ENCODE measurements at places on chromosomes 3 and 15.

DNA sequence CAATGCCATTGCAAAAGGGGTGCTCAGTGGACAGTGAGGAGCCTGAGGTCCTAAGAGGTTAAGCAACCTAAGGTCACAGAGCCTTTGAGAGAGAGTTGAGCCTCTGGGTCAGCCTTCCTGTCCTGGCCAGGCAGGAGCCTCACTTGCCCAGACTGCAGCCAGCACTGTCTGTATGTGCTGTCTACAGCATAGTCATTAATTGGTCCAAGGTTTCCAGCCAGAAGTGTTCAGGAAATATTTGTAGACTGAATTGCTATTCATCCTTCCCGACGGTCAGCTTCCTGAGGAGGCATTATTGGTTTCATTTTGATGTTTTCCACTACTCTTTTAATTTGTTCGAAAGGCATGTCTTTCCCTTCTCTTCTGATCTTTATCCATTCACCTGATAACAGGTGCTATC is 8.1 kb downstream of the SEC13 start:
- DNase-seq: no peak

- no peak for DNase-seq
These were observed 3.9 kb downstream of the HSPBAP1 start for GRCh38 chr3:122789585-122790273.

- peak; percentile 46 for DNase-seq
These were observed 490.7 kb downstream of the RBMS3 start for GRCh38 chr3:29771602-29772001.

DNA sequence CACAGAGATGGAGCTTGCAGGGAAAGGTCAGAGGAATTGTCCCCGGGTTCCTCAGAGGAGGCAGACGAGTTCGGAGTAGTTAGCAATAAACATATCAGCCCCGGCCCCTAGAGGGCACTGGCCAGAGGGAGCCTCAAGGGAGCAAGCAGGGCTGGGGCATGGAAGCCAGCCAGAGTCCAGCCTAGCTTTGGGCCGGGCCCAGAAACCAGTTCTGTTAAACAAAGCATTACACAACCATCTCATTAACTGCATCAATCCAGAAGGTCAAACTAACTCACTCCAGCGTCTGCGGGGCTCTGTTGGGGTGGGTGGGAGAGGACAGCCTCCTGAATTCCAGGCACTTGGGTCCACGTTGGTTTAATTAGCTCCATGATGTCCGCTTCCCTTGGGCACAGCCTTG is 41.0 kb upstream of the IREB2 start:
- DNase-seq: peak; percentile 6

DNA sequence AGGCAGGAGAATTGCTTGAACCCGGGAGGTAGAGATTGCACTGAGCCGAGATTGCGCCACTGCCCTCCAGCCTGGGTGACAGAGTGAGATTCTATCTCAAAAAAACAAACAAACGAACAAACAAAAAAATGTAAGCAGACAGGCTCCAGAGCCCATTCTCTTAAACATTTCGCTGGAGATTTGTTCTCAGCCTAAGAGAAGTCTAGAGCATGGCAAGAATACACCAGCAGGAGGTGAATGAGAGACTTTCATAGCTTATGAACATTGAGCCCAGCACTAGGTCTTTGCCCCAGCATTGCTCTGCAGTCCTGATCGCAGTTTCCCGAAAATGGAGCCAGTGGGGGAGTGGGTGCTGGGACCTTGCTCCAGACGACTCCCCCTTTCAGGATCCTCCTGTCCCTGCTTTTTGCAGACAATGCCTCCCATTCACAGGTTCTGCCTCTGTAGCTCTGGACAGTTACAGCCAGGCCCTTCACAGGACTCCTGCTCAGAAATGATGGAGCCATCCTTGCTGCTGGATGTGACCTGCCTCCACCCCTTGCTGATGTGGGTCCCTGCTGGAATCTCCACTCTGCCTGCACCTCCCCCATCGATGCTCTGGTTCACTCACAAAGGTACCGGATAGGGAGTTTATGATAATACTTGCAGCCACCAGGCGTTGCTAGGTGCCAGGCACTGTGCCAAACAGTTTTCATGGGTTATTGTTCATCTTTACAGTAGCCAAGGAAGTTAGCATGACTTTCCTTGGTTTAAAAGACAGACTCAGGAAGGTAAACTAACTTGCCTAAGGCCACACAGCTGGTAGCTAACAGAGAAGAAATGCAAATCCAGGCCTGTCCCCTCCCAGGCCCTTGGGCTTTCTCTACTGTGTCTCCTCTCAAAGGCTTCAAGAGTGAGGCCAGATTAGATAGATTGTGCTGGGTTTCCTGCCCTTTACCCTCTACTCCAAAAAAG is 329.7 kb upstream of the TLE3 start:
- DNase-seq: no peak

DNA sequence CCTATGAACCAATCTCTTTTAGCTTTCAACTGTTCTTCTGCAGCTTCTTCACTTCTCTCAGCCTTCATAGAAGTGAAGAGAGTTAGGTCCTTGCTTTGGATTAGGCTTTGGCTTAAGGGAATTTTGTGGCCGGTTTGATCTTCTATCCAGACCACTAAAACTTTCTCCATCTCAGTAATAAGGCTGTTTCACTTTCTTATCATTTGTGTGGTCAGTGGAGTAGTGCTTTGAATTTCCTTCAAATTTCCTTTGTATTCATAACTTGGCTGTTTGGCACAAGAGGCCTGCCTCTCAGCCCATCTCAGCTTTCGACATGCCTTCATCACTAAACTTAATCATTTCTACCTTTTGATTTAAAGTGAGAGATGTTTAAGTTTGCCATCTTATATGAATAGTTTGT is 21.7 kb downstream of the DZIP1L start:
- no peak for DNase-seq

DNA sequence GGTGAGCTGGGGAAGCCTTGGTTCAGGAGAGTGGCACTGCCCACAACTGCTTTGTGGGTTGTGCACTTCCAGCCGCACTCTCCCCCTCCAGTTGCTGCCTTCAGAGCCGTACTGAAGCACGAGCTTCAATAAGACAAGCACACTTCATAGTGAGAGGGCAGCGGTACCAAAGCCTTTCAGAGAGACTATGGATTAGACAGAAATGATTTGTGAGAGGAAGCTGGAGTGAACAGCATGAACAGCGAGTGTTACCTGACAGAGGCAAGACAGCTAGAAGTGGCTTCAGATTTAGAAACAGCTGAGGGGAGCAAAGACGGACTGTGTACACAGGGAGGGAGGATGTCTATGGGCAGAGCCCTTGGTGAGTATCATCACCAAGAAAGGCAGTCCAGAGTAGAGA is 31.1 kb downstream of the HCLS1 start:
- no peak for DNase-seq

GRCh38 chr3:172461530-172462138 is 13.4 kb upstream of the GHSR start:
- peak; percentile 52 for DNase-seq

GRCh38 chr3:28335246-28335645 is 13.3 kb upstream of the ZCWPW2 start:
- DNase-seq: no peak

DNA sequence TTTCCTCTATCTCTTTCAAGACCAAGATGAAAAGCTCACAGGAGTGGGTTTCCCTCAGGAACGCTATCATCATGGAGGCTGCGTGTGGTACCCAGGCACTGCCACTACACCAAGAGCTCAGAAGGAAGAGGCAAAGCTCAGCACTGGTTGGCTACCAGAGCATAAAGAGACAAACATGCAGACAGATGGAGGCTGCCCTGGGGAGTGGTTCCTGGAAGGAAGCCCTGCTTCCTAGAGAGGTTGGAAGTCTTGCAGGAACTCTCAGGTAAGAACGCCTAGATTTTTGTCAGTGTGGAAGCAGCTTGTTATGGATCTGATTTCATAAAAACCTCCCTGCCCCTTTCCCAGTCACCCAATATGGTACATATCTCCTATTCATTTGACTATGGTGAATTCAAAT is 49.9 kb upstream of the ADCY5 start:
- no peak for DNase-seq

DNA sequence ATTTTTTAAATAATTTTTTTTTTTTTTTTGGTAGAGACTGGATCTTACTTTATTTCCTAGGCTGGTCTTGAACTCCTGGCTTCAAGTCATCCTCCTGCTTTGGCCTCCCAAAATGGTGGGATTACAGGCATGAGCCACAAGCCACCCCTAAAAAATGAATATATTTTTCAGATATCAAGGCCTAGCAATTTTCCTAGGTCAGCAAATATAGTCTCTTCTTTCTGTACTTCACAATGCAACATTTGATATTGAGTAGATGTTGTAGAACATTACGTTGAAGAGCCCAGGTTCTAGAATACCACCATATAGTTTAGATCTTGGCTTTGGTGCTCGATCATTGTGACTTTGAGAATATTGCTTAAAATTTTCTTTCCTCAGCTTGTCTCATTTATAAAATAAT is 437.9 kb downstream of the CNTN4 start:
- DNase-seq: no peak

DNA sequence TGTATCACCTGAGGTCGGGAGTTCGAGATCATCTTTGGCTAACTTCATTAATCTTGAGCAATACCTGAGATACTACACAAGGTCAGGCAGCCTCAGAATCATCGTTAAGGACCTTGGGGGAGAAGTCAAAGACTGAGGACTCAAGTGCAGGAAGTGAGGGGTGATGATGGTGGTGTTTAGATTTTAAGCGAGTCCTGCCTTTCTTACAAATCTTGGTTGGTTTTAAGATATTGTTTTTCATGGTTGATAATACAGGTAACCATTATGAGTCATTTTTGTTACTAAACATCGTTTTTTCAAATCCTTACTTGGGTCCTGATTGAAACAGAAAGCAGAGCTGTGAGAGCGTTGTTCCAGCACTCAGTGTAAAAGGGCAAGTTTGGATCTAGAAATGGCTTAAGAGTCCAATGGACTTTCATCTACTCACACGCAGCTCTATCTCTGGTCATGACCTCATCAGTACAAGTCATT is 4.1 kb downstream of the RASGRP1 start:
- DNase-seq: no peak

DNA sequence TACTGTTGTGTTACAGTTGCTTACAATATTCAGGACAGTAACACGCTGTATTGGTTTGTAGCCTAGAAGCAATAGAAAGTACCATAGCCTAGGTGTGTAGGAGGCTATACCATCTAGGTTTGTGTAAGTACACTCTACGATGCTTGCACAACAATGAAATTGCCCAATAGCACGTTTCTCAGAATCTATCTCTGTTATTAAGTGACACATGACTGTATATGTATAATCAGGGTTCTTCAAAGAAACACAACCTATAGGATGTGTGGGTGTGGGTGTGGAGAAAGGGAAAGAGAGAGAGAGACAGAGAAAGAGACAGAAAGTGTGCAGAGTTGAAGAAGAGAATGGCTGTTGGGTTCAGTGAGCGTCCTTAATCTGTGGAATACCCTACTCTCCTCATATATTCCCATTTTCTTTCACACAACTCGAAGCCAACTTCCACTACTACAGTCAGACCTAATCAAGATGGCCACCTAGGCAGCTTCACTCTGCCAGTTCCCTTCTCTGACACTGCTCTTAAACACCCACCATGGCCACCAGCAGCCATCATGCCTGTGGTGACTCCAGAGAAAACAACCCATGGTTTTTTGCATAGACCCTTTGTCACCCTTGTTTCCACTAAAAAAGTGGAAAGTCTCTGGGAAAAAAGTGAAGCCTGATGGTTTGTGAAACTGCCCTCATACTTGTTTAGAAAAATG is 5.8 kb upstream of the PPP4R2 start:
- peak; percentile 26 for DNase-seq

GRCh38 chr15:101324524-101325177 is 29.6 kb upstream of the SNRPA1 start:
- DNase-seq: no peak

DNA sequence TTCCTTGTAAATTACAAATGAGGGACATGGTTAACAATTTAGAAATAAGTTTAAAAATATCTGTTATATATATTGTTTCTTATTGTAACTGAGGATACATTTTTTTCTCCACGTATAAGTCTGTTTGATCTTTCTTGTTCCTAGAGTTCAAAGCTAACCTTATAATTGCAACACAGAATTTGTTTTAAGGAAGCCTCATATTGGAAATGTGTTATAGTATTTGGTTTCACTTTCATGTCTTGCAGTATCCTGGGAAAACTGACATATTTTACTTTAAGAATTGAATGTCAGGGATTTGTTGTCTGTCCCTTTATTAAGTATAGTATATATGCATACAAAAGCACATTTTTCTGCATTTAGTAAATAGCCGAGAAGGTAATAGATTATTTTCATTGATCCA is 23.5 kb upstream of the NIT2 start:
- DNase-seq: peak; percentile 44

DNA sequence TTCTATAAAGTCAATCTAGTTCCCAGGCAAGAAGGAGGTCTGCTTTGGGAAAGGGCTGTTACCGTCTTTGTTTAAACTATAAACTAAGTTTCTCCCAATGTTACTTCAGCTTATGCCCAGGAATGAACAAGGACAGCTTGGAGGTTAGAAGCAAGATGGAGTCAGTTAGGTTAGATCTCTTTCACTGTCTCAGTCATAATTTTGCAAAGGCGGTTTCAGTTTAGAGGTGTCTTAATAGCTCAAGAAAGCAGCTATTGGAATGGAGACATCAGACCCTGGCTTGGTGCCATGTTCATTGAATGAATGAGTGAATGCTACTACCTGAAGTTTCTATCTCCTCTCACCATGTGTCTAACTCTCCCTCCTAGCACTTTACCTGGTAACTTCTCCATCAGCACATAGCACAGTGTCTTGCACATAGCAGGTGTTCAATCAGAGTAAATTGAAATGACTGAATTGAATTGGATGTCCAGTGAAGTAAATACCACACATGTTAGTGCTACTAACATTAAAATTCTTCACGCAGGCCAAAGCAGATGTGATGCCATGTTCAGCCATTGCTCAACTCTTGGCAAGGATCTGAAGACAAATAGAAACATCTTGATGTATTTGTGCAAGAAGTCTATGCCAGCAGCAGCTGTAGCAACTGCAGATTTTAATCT is 28.2 kb downstream of the CLEC3B start:
- no peak for DNase-seq

GRCh38 chr3:87595798-87596197 is 319.4 kb upstream of the POU1F1 start:
- no peak for DNase-seq

DNA sequence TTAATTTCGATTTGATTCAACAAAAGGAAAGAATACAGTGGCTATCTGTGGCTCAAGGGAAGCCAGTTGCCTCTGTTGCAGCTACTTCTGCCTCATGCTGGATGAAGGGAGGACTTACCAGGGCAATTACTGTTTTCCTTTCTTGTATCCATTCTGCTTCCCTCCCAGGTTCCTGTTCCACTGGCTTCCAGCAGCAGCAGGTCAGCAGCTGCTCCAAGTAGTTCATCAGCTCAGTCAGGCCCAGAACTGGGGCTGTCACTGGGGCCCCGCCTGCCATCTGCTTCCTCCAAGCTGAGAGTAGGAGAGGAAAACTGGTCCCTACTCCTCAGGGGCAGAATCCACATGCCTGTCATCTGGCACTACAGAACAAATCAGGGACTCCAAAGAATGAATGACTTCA is 48.6 kb upstream of the ULK4 start:
- DNase-seq: no peak

- DNase-seq: no peak
These were observed 33.9 kb downstream of the GRK7 start for GRCh38 chr3:141796889-141797781.

All from OCI-M1 (cell line).